CD4-positive, alpha-beta T cell treated with Interleukin-17A for 1 hour (primary cell): ENCODE measurements at places on chromosomes 3 and 15.
A peak's percentile ranks its signal among the peaks of the same experiment; 100 is the strongest.

GRCh38 chr3:107409365-107409764, 32.1 kb downstream of the CCDC54 start:
- DNase-seq, result no peak

DNA sequence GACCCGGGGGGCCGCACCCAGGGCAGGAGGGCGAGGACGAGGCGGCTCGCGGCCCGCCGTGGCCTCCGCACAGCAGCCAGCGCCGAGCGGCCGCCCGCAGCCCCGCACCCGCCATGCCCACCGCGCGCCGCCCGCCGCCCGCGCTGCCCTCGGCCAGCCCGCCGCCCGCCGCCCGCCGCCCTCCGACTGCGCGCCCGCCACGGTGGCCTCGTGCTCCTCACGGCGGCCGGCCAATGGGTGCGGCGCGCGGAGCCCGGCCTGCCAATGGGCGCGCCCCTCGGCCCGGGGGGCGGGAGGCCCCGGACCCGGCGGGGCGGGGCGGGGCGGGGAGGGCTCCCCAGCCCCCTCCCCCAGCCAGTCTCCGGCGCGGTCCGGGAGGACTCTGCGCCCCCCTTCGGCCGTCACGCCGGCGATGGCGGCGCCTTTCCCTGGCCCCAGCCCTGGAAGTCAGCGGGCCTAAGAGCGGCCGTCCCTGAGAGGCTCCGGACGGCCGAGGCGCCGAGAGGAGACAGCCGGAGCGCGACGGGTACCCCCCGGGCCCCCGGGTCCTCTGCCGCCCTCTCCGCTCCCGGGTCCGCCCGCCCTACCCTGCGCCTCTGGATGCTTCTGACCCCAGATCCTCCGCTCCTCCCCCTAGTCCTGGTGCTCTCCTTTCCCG, at the start of gene NT5DC2:
NT5DC2 (minus strand) TSS at position 235 of the 658 bp plus-strand sequence; CDS start at position 115, 120 bp downstream.
- DNase-seq, result peak; percentile 64

- DNase-seq, result no peak
Observed at GRCh38 chr3:65963787-65964677, 74.7 kb downstream of the MAGI1 start.

- no peak for DNase-seq
Observed at GRCh38 chr3:50126287-50127211, 28.6 kb upstream of the SEMA3F start.

DNA sequence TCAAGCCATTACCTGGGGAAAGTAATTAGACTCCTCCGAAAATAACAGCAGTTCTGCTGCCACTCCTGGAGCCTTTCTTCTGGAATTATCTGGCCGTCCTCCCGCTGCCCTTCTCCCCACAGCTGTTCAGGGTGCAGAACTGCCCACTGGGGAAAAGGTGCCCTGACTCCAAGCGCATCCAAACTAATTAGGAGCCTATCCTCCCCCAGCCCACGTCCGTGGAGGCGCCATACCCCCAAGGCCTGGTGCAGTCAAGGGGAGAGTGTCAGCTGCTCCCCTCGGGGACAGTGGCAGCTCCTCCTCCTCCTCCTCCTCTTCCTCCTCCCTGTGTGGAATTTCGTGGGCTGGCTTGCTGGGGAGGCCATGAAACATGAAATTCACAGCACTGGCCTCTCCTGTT, 177.2 kb downstream of the XXYLT1 start:
- DNase-seq, result no peak

GRCh38 chr3:160232014-160232413, 6.8 kb downstream of the C3orf80 start:
- DNase-seq, result no peak

DNA sequence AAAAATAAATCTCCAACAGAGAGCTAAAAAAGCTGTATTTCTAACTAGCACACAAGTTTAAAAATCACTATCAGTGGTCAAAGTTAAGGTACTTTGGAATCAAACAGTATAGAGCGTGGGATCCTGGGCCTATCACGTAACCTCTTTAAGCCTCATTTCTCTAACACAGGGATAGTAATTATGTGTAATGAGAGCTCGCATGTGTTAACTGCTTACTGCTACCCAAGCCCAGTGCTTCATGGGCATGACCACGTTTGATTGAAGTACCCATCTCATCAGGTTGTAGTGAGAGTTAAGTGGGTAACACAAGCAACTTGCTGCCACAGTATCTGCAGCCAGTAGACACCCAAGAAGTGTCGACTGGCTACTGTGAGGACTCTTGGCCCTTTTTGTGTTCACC, 28.2 kb upstream of the NOX5 start:
- DNase-seq, result no peak

DNA sequence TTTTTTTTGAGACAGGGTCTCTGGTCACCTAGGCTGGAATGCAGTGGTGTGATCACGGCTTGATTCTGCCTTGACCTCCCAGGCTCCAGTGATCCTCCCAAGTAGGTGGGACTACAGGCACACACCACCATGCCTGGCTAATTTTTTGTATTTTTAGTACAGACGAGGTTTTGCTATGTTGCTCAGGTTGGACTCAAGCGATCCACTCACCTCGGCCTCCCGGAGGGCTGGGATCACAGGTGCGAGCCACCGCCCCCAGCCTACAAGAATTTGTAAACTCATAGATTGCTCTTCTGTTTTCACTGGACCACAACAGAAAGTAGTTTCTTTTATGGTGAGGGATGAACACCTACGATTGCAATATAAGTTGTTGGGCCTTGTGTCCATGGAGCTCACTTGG, 7.4 kb downstream of the IGF1R start:
- no peak for DNase-seq

DNA sequence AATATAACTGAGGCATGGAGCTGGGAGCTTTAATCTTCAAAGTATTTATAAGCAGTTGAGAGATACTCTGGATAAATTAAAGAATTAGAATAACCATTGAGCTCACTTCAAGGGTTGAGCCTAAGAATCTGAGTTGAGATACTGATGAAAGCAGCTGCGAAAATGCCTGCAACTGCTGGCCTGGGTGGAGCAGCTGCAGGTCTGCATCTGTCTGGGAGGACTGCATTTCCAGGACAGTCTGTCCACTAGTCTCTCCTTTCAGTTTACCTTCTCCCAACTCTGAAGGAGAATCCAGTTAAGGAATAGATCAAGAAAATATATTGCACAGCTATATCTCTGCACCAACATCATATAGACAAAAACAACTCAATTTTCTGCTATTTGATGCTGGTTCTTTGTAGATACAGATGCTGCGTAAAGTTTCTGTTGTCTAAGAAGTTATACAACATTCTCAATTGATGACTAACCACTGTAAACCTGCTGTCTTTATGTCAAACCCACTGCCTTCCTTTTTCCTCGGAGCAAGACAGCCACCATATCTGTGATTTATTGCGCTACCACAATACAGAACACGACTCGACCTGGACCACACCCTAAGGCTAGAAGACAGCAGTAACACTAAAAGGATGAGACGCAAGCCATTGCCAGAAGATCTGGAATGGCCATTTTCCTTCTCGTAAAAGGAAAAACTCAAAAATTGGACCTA, 245.1 kb downstream of the MAGI1 start:
- no peak for DNase-seq

GRCh38 chr3:5238545-5238944, 51.0 kb downstream of the EDEM1 start:
- no peak for DNase-seq

- DNase-seq, result no peak
Observed at GRCh38 chr3:134427400-134428111, 53.3 kb upstream of the AMOTL2 start.

GRCh38 chr3:11613319-11613718, 30.4 kb downstream of the VGLL4 start:
- no peak for DNase-seq
